ENCODE measurements at places on chromosomes 13 and 19. TPM values are rescaled to one million over a fixed set of nuclear protein-coding genes. Genes with fewer than 3 reads are reported as not detected.

Gene ATP12A
- total RNA-seq: 0.04 TPM

Gene RETN
- not detected for total RNA-seq

Gene LYPD5
- 0.21 TPM for total RNA-seq

Gene EDDM13
- total RNA-seq: not detected

Gene TINCR
- total RNA-seq: 0.28 TPM

Gene PRX
- 10.7 TPM for total RNA-seq

Gene ZNF793
- total RNA-seq: 5.7 TPM

Gene CEACAM20
- not detected for total RNA-seq

Gene OLFM4
- not detected for total RNA-seq

Gene NCR1
- total RNA-seq: 12.6 TPM

Gene RASAL3
- not detected for total RNA-seq

Gene TRPC4
- 3.8 TPM for total RNA-seq

Gene DOCK6
- total RNA-seq: 26.9 TPM

Gene ZNF723
- total RNA-seq: not detected

Gene SKA3
- 31.8 TPM for total RNA-seq

Gene YIPF2
- 81.1 TPM for total RNA-seq

Gene PTH2
- not detected for total RNA-seq

Gene PSG2
- not detected for total RNA-seq

Gene CACNA1A
- total RNA-seq: 2.8 TPM

Gene CGB7
- total RNA-seq: not detected

Gene XAB2
- total RNA-seq: 79.6 TPM

Gene RASGRP4
- 1.2 TPM for total RNA-seq

Gene CEACAM16
- total RNA-seq: not detected

Gene HRC
- total RNA-seq: 0.81 TPM

Gene EDNRB
- total RNA-seq: 32.9 TPM

Measured in H7 (cell line).